ENCODE measurements at places on chromosomes 7 and 10. TPM values are rescaled to one million over a fixed set of nuclear protein-coding genes. Genes with fewer than 3 reads are reported as not detected.

DNA sequence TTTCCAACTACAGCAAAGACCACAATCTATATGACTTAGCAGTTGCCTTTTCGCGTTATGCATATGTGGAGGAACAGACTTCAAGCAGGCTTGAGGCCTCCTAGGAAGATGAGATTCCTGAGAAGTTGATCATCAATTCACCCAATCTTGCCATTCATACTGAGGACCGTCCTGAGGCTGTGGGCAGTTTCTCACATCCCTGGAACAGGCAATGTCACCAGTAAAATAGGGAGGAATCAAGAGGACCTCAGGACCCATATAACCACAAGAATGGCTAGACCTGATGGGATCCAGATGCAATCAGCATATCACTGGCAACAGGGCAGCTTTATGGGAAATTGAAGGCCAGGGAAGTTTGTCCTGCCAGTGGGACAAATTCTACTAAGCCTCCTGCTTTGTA is 17.3 kb downstream of the KDM7A start:
- H3K4me1 ChIP-seq = no peaks in the 10 kb centered on the region
- no peak overlapping the region for H3K27ac ChIP-seq
- H3K27me3 ChIP-seq = no peaks in the 10 kb centered on the region

DNA sequence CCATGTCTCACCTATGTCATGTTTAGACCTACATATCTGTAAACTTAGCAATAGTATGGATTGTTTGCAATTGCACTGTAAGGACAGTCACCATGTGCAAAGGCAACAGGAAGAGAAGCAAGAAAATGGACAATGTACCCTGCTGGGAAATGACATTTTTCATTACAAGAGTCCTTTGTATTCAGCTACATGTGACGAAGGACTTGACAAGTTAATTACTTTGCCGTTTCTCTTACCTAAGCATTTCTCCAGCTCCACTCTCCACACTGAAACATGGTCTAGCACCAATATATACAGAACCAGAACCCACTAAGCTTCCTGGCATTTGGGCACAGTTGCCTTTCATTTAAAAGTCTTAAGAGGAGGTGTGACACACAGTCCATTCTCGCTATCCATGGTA is 76.6 kb upstream of the PFKP start:
- H3K4me3 ChIP-seq = no peak overlapping the region
- H3K36me3 ChIP-seq = no peaks in the 10 kb centered on the region
- no peak for DNase-seq
- H3K27me3 ChIP-seq = no peaks in the 10 kb centered on the region

DNA sequence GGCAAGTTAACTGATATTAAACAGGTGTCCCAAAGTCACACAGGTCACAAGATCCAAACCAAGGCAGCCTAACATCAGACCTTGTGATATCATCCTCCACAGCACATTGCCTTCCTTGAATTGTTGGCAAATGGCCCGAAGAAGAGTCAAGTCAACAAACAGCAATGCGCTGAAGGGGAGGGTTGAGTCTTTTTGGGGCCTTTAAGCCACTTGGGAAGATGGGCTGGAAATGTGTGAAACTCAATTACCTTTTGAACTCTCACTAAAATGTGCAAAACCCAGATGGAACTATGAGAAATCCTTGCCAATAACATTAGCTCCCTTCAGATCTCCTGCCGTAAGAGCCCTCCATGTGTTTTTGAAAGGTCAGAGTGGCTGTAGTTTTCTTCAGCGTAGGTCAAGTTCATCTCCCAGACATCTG is 47.9 kb upstream of the STK17A start:
- no peak for DNase-seq
- no peaks in the 10 kb centered on the region for H3K4me1 ChIP-seq
- no peak overlapping the region for H3K4me3 ChIP-seq

- no peaks in the 10 kb centered on the region for H3K36me3 ChIP-seq
- no peak for DNase-seq
- H3K27me3 ChIP-seq = no peaks in the 10 kb centered on the region
- peaks cover 36% of the 10 kb centered on the region for H3K4me1 ChIP-seq
- H3K27ac ChIP-seq = peak overlapping the region; percentile 72
- H3K4me3 ChIP-seq = peak overlapping the region; percentile 48
These were observed 26.9 kb downstream of the ABLIM1 start for GRCh38 chr10:114631090-114631665.

DNA sequence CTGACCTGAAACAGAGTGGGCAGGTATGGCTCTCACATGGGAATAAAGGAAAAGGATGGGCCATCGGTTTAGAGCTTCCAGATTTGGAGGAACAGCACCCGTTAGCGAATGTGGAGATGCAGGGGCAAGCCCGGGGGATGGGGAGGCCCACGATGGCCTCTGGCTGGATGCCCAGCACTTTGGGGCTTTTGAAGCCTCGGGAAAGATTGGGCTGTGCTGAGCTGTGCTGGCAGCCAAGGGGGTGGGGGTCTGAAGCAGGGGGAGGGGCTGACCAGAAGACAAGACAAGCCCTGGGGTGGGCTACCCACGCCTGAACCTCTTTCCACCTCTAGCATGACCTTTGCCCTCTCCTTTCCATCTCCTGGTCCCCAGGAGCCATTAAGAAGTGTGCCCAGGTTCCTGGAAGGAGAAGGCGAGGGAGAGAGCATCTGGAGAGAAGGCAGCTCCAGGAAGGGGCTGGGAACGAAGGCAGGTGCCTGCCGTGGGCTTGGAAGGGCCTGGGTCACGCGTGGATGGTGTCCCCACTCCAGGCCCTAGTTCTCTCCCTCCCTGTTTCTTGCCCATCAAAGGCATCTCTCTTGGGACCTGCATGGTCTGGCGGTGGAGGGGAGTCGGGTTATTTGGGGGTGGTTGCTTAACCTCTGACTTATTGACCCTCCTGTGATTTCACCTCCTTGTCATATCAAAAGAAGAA is 39.7 kb downstream of the JAKMIP3 start:
- H3K36me3 ChIP-seq = no peaks in the 10 kb centered on the region
- no peaks in the 10 kb centered on the region for H3K4me1 ChIP-seq
- H3K27me3 ChIP-seq = peaks cover 20% of the 10 kb centered on the region
- no peak overlapping the region for H3K27ac ChIP-seq
- DNase-seq = no peak

DNA sequence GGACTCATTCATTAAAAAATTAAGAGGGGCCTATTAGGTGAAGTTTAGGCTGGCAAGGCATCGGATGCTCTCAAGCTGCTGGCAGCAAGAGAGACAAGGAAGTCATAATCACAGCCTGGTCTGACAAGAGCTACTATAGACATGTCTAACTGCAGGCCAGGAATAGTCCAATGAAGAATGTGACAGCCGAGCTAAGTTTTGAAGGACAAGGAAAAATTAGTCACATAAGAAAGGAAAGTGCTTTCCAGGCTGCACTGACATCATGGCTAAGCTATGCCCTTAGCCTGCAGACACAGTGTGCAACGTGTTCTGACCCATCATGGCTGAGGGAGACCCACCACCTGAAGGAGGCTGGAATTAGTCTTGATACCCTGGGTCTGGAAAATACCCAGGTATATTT is 281.1 kb downstream of the PLXNA4 start:
- DNase-seq = no peak
- no peaks in the 10 kb centered on the region for H3K36me3 ChIP-seq
- H3K4me3 ChIP-seq = no peak overlapping the region
- H3K27me3 ChIP-seq = no peaks in the 10 kb centered on the region

DNA sequence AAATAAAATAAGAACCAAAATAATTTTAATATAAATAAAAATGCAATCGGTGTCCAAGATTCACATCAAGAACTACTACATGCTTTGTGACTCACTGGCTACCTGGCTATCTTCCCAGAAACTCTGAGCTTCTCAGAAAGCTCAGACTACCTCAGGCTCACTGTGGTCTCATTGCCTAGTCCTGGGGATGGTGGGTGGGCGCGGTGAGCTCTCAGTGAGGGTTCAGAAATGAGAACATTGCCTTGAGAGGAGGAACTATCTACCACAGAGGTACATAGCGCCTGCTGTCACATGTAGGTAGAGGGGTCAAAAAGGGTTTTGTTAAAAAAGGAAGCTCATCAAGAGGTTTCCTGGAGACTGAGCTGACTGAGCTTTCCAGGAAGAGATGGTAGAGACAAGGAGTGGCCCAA is 108.0 kb downstream of the WDFY4 start:
- no peak overlapping the region for H3K27ac ChIP-seq
- H3K4me3 ChIP-seq = no peak overlapping the region
- H3K4me1 ChIP-seq = peaks cover 33% of the 10 kb centered on the region
- no peak for DNase-seq
- no peaks in the 10 kb centered on the region for H3K36me3 ChIP-seq

- peaks cover 11% of the 10 kb centered on the region for H3K27me3 ChIP-seq
- no peak overlapping the region for H3K4me3 ChIP-seq
- no peaks in the 10 kb centered on the region for H3K36me3 ChIP-seq
- H3K27ac ChIP-seq = no peak overlapping the region
- no peak for DNase-seq
- no peaks in the 10 kb centered on the region for H3K4me1 ChIP-seq
These were observed 26.6 kb upstream of the R3HCC1L start for GRCh38 chr10:98107644-98108430.

DNA sequence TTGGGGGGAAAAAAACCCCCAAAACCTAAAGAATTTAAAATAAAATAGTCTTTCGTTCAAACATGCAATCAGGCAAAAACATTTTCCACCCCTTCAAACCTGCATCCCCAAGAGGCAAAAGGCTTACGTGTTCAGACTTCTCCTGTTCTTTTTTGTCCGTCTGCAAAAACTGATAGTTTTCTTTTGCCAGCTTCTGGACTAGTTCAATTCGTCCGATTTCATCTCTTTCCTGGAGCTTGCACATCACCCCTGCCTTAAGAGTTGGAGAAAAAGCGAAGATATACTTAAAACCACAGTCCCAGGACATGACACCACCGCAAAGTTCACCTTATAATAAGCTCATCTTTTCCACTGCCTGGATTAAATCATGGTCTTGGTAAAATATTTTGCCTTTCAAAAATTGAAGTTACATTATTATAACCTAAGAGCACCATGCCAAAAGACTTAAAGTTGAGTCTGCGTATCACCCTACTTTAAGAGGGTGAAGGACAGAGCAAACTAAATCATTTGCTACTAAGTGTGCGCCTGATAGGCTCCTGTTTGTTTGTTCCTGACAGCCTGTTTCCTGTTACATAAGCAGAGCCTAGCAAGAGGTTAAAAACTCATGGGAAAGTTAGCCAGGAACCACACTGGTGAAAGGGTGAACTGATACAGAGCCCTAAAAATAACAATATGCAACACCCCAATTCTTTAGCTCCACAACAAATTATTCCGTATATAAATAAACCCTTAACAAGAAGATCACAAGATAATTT is 137.0 kb downstream of the RAPGEF5 start:
- H3K27ac ChIP-seq = peak overlapping the region; percentile 74
- no peaks in the 10 kb centered on the region for H3K27me3 ChIP-seq
- H3K36me3 ChIP-seq = no peaks in the 10 kb centered on the region
- peak overlapping the region; percentile 35 for H3K4me3 ChIP-seq
- no peak for DNase-seq

GRCh38 chr10:107502229-107502985 is 337.9 kb upstream of the SORCS1 start:
- H3K4me1 ChIP-seq = no peaks in the 10 kb centered on the region
- DNase-seq = no peak
- no peaks in the 10 kb centered on the region for H3K36me3 ChIP-seq
- H3K27me3 ChIP-seq = no peaks in the 10 kb centered on the region
- no peak overlapping the region for H3K27ac ChIP-seq

DNA sequence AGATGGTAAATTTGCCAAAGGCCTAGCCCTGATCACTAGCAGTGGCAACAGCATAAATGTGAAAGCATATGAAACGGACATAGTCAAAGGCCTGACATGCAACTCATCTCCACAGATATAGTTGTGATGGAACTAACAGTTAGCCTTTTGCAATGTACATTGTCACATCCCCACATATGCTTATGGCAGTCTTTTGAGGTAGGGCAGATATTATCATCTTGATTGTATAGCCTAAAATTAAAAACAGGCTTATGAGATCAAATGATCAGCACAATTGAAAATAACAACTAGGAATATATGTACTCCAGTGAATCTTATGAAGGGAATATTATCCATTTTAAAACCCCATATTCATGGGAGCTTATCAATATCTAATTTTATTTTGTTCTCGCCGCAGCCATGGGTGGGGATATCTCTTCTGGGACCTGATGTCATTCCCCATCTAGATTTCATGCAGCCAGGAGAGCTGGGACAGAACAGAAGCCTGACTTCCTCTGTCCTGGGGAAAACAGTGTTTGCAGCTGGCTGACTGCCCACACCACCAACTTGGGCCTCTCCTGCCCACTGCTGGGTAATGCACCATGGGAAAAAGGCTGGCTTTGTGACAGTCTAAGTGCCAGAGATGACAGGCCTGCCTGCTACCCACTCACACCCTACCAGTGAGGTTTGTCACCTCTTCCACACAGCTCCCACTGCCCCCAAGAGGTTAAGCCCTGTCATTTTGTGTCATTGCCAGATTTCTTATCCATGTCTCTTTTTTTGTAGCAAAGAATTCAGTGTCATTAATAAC is 180.2 kb upstream of the FZD1 start:
- H3K27me3 ChIP-seq = no peaks in the 10 kb centered on the region
- no peak overlapping the region for H3K4me3 ChIP-seq
- no peaks in the 10 kb centered on the region for H3K4me1 ChIP-seq
- no peaks in the 10 kb centered on the region for H3K36me3 ChIP-seq
- DNase-seq = no peak

DNA sequence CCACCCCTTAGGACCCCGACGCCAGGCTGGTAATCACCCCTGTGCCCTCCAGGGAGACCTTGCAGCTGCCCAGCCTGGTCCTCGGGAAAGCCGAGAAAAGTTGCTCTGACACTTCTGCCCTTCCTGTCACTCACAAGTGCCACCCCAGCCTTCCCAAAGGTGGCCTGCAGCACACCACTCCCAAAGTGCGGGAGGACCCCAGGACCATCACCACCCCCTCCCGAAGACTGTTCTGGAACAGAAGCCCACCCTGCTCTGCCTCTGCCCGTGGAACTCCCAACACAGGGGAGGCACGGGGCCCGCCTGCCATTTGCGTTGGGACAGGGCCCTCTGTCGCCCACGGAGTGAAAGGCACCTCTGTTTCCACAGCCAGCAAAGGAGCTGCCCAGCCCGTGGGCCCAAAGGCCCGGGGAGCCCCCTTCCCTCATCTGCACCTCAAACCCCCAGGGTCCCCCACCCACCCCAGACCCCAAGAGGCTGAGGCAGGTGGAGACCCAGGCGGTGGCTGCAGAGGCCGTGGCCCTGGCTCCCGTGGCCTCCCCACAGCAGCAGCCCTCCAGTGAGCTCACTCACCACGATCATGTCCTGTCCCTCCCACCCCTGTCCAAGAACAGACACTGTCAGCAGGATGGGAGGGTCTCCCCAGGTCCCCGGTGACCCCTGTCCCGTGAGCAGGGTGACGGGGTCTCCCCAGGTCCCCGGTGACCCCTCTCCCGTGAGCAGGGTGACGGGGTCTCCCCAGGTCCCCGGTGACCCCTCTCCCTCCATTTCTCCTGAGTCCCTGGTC is 47.8 kb upstream of the PPP2R2D start:
- peak; percentile 68 for DNase-seq
- no peaks in the 10 kb centered on the region for H3K4me1 ChIP-seq
- no peak overlapping the region for H3K4me3 ChIP-seq
- no peaks in the 10 kb centered on the region for H3K36me3 ChIP-seq
- H3K27me3 ChIP-seq = peaks cover 49% of the 10 kb centered on the region

GRCh38 chr7:132406039-132406438 is 170.2 kb downstream of the PLXNA4 start:
- H3K36me3 ChIP-seq = no peaks in the 10 kb centered on the region
- DNase-seq = no peak
- H3K27me3 ChIP-seq = no peaks in the 10 kb centered on the region
- no peak overlapping the region for H3K4me3 ChIP-seq
- no peaks in the 10 kb centered on the region for H3K4me1 ChIP-seq

Gene TMEM270
- total RNA-seq = not detected

Gene SORCS3
- total RNA-seq = not detected

Gene TSPAN33
- total RNA-seq = 4.5 TPM

Gene OR2A12
- not detected for total RNA-seq

Gene FAM25A
- not detected for total RNA-seq

Gene MET
- 89.3 TPM for total RNA-seq

Gene MMP21
- total RNA-seq = 0.13 TPM

Gene NKX2-3
- not detected for total RNA-seq

Gene FKBP9
- 130 TPM for total RNA-seq
